ENCODE measurements at places on chromosomes 4 and X.

DNA sequence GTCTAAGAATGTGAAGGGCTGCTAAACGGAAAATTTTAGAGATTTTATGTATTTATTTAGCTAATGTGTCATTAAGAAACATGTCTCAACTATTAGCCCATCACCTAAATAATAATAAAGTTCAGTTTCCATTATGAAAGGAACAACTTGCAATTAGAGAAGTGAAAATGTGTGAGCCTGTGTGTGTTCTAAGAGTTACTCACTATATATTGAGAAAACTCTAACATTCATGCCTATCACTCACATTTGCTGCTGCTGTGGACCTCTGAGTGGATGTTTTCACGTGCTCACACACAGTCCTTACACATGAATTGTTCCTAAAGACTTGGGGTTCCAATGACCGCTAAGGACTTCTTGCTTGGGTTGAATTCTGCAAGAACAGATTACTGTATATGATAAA lies 364.0 kb downstream of the TMA16 start:
- no peak for DNase-seq

DNA sequence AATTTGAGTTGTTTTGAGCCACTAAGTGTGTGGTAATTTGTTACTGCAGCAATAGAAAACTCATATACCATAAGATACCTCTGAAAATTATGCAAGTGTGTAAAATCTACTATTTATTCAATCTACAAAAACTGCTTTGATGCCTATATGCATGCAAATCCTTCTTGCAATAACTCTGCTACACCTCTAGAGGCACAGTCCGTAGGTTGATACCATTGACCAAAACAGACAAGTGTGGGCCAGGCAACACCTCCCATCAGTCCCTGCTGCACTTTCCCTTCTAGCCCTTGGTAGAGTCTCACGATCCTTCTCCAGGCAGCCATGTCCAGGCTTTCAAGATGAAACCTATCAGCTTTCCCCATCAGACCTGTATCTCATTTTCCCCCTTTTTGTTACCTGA lies 48.8 kb upstream of the FAM9A start:
- DNase-seq: no peak

DNA sequence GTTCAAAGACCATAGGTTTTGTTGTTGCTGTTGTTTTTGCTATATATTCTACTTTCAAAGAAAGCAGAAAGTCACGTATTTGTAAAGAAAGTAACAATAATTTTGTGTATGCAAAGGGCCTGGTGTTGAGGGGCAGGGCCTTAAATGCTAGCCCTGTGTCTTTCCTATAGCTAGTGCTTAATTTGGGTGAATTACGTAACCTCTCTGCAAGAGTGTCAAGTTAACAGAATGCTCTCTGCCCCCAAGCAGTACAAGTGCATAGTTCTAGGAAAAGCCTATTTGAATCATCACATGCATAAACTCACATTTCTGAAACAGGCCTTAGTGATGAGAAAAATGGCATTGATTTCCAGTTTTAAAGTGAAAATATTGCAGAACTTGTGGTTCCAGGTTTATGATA lies 663.6 kb downstream of the STIM2 start:
- DNase-seq: no peak

DNA sequence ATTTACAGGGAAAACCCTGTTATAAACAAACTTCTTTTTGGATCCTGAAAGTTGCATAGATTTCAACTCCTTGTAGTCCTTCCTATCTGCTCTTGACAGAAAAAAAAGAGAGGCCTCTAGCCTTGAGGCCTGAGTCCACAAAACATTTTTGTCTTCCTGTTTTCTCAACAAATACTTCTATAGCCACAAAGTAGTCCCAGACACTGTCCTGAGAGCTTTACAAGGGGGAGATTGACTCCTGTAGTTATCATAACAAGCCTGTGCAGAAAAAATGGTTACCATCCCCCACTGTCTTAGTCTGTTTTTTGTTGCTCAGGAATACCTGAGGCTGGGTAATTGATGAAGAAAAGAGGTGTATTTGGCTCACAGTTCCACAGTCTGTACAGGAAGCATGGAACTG lies 35.2 kb downstream of the PCDH7 start:
- DNase-seq: no peak

GRCh38 chr4:157803845-157804521 lies 368.8 kb downstream of the GASK1B start:
- no peak for DNase-seq

DNA sequence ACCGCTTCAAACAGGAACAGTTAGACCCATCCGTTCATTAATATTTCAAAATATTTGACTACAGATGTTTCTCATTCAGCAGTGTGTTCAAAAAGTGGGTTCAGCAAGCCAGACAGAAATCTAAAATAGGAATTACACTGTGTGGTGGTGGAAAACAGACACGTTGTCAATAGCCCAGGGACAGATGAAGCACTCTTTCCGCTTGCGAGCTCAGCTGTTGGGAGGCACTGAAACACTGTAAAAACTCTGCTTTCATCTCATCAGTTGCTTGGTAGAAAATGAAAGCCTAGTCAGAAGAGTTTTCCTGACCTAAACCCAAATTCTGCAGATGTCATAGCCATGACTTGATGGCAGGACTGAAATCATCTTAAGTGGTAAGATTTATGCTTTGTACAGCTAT lies 38.5 kb downstream of the LRP2BP start:
- DNase-seq: no peak

All from posterior vena cava (tissue), 2 donors.